ENCODE measurements at places on chromosomes 6 and 20.

- peak; percentile 44 for DNase-seq
Observed at GRCh38 chr20:16475225-16475624, 98.0 kb downstream of the KIF16B start.

- DNase-seq: no peak
Observed at GRCh38 chr6:170244721-170245474, 46.0 kb downstream of the DLL1 start.

GRCh38 chr20:35762461-35762860, 9.4 kb upstream of the PHF20 start:
- DNase-seq: no peak

GRCh38 chr6:3471286-3471685, 14.4 kb upstream of the SLC22A23 start:
- DNase-seq: no peak

DNA sequence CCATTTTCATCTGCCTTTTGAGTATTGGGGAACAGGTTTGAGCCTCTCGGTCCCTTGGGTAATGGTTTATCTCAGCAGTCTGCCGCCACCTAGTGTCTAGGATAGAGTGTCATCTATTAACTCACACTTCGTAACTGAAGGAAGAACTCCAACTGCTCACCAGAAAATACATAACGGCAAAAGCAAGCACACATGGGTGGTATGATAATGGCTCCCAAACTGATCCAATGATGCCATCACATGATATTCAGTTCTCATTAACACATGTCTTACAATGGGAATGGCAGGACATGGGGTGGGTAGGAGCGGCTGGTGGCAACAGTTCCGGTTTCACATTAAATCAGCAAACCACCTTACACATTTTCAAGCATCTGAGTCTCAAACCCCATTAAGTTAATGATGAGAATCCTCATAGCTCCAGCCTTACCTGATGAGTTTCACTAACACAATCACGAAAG, 110.7 kb upstream of the PHACTR1 start:
- DNase-seq: peak; percentile 30

- DNase-seq: no peak
Observed at GRCh38 chr6:167142433-167142761, 15.4 kb downstream of the GPR31 start.

- DNase-seq: peak; percentile 5
Observed at GRCh38 chr20:19692100-19692499, 66.0 kb upstream of the RIN2 start.

- DNase-seq: peak; percentile 57
Observed at GRCh38 chr20:24768201-24768636, 180.8 kb upstream of the CST7 start.

DNA sequence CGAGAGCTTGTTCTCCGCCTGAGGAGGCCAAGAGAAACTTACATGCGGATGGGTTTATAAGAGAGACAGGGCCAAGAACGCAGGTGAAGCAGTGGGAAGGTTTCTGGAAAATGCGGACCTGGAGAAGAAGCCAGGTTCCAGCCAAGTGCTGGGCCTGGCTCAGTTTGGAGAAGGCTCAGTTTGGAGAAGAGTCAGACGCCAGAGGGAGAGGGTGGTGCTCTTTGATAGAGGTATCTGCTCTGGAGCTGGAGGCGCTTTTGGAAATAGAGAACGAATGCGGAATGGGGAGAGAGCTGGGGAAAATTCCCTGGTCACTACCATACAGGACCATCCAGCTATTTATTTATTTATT, 753 bp downstream of the RSPH9 start:
- no peak for DNase-seq

- no peak for DNase-seq
Observed at GRCh38 chr20:10131732-10132345, 86.8 kb upstream of the SNAP25 start.

DNA sequence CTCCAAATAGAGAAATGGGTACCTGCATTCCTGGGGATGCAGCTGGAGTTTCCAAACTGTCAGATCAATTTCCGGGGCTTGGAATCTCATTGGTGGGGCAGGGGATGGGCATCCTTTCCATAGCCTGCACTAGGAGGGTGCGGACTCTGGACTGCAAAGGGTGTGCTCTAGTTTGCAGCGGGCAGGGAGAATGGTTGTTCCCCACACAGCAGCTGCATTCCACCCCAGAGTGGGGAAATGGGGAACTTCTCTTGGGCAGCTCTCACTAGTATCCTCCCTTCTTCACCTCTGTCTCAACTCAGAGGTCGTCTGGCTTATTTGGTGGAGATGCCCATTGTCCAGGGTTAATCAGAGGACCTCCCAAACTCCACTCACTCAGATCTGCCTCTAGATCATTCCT, 34.5 kb upstream of the CDKN1A start:
- no peak for DNase-seq

GRCh38 chr6:132685009-132685408, 26.0 kb upstream of the TAAR1 start:
- DNase-seq: no peak

GRCh38 chr20:17648791-17649730, 33.0 kb downstream of the RRBP1 start:
- no peak for DNase-seq

- peak; percentile 95 for DNase-seq
Observed at GRCh38 chr6:134464690-134465411, 146.9 kb upstream of the SGK1 start.

GRCh38 chr20:9160757-9161156, 91.9 kb downstream of the PLCB4 start:
- DNase-seq: no peak

- DNase-seq: no peak
Observed at GRCh38 chr6:1418471-1419191, 29.3 kb downstream of the FOXF2 start.

- DNase-seq: no peak
Observed at GRCh38 chr6:157600807-157601206, 219.8 kb downstream of the ZDHHC14 start.

DNA sequence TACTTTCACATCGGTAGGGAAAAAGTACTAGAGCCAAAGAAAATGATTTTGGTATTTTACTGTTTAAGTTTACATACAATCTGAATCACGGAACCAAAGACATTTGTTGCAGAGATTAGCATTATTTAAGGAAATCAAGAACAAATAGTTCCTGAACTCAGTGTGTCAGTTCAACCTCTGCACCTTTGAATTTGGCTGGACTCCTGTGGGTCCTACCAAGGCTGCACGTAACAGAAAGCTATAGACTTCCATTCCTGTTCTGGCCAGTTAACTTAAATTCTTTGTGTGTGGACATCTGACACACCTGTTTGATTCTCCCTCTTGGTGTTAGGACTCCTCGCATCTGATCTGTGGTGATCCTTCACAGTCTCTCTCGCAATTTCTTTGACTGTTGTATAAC, 69.6 kb downstream of the MACROD2 start:
- no peak for DNase-seq

DNA sequence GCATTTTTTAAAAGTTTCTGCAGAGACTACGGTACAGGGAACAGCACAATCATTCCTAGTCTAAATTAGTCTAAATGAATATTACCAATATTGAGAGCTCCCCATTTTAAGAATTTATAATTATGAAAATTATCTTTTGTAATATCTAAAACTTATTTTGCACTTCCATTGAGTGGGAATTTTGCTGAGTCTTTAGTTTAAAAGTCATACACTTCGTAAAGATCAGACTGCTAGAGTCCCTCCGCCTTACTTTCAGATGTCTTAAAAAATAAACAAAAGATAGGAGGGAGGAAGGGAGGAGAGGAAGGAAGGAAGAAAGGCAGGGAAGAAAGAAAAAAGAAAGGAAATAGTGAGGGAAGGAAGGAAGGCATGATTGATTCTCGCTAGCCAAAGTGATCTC, 278.2 kb upstream of the PRDM1 start:
- DNase-seq: no peak

GRCh38 chr6:18019539-18020534, 32.4 kb upstream of the KIF13A start:
- no peak for DNase-seq

DNA sequence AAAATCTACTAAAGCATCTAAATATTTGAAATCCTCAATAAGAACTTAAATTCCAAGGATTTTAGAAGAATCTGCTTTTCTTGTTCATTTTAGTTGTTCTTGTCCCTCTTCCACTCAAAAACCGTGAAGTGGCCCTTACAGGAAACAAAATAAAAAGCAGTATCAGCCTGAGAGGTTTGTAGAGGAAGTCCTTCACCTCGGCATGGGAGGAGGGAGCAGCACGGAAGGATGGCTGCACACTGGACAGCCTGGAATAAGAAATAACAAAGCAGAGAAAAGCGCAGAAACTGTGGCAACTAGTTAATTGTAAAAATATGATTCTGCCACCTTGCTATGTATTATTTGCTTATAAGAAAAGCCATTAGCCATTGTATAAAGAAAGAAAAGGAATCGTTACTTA, 46.1 kb downstream of the RALGAPA2 start:
- DNase-seq: no peak

- peak; percentile 85 for DNase-seq
Observed at GRCh38 chr6:132147530-132148011, 196.4 kb upstream of the CCN2 start.

- DNase-seq: no peak
Observed at GRCh38 chr6:76381612-76382011, 309.1 kb upstream of the IMPG1 start.

GRCh38 chr6:151761851-151762250, 45.6 kb upstream of the ESR1 start:
- no peak for DNase-seq

DNA sequence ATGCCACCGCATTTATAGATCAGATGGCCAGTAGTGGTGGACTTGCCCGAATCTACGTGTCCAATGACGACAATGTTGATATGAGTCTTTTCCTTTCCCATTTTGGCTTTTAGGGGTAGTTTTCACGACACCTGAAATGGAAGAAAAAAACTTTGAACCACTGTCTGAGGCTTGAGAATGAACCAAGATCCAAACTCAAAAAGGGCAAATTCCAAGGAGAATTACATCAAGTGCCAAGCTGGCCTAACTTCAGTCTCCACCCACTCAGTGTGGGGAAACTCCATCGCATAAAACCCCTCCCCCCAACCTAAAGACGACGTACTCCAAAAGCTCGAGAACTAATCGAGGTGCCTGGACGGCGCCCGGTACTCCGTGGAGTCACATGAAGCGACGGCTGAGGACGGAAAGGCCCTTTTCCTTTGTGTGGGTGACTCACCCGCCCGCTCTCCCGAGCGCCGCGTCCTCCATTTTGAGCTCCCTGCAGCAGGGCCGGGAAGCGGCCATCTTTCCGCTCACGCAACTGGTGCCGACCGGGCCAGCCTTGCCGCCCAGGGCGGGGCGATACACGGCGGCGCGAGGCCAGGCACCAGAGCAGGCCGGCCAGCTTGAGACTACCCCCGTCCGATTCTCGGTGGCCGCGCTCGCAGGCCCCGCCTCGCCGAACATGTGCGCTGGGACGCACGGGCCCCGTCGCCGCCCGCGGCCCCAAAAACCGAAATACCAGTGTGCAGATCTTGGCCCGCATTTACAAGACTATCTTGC, 725 bp downstream of the EEF1A1 start:
- DNase-seq: peak; percentile 43

- no peak for DNase-seq
Observed at GRCh38 chr6:118746145-118746824, 94.9 kb upstream of the CEP85L start.

- no peak for DNase-seq
Observed at GRCh38 chr6:11820821-11821220, 42.2 kb upstream of the ADTRP start.

DNA sequence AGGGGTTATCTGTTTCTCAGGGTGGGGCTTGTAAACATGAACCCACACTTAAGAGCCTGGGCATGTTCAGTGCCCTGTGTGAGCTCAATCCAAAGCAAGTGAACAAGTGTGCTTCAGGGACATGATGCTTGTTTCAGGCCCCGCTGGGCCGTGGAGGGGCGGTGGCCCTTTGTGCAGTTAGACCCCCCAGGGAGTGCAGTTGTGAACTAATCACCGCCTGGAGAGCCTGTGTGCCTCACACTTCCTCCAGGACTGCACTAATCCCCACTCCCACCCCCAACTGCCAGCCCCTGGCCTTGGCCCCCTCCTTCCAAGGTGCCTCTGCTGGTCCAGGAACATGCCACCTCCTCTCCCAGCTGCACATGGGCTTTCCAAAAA, 58.1 kb downstream of the RREB1 start:
- no peak for DNase-seq

- DNase-seq: no peak
Observed at GRCh38 chr6:112343977-112344376, 3.2 kb upstream of the RFPL4B start.

DNA sequence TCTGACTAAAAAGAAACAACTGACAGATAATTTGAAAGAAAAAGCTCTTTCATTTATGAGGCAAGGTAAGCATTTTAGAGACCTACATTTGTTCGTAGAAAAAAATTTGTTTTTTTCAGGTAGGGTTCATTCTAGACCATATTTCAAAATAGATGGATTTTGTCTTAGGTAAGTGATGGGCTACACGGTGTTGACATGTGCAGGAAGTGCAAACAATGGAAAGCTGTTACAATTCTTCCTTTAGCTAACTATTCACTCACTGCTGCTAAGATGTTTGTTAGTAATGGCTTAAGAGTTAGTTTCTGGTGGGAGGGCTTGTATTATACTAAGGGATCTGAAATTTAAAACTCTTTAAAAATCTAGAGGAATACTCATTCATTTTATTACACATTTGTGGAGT, 96.7 kb downstream of the CD109 start:
- DNase-seq: no peak

DNA sequence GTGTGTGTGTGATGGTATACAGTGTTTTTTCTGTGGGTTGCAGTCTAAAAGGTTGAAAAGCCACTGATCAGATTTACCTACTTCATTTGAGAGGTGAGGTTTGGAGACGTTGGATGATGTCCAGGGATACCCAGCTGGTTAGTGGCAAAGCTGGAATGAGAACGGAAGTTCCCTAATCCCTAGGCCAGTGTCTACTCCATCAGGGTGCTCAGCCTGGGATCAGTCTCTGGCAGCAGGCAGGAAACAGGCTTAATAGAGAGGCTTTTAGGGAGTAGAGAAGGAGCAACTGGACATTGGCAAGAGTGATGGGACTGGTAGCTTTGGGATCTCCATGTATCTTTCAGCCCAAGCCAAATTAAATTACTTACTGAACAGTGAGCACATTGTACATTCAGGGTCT, 80.7 kb downstream of the C6orf52 start:
- DNase-seq: no peak

- no peak for DNase-seq
Observed at GRCh38 chr6:3317741-3318211, 59.0 kb downstream of the PSMG4 start.

GRCh38 chr20:59342023-59342957, 41.9 kb downstream of the EDN3 start:
- no peak for DNase-seq
